ENCODE measurements at places on chromosomes 1 and 21.

GRCh38 chr1:29290414-29290985 lies 54.2 kb downstream of the PTPRU start:
- DNase-seq, result no peak

DNA sequence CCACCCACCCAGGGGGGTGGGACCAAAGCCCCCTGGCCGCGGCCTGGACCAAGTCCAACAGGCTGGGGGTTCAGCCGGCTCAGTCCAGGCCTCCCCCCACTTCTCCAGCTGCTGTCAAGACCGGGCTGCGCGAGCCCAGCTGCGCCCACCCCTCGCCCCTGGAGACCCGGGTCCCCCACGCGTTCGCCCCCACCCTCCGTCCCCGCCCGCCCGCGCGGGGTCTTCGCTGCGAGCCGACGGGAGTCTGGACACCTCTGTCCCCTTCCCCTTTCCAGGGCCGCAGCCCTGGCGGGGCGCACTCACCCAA lies 253 bp downstream of the RAP1GAP start:
- no peak for DNase-seq

GRCh38 chr1:112325504-112325903 lies 70.5 kb upstream of the CTTNBP2NL start:
- DNase-seq, result no peak

GRCh38 chr1:233631810-233632405 lies 18.0 kb downstream of the KCNK1 start:
- no peak for DNase-seq

- no peak for DNase-seq
Measured at GRCh38 chr1:19460535-19461219, 24.7 kb downstream of the CAPZB start.

GRCh38 chr1:96872757-96873156 lies 151.2 kb downstream of the PTBP2 start:
- no peak for DNase-seq

GRCh38 chr1:89547563-89548116 lies 23.0 kb downstream of the LRRC8B start:
- DNase-seq, result peak; percentile 99

DNA sequence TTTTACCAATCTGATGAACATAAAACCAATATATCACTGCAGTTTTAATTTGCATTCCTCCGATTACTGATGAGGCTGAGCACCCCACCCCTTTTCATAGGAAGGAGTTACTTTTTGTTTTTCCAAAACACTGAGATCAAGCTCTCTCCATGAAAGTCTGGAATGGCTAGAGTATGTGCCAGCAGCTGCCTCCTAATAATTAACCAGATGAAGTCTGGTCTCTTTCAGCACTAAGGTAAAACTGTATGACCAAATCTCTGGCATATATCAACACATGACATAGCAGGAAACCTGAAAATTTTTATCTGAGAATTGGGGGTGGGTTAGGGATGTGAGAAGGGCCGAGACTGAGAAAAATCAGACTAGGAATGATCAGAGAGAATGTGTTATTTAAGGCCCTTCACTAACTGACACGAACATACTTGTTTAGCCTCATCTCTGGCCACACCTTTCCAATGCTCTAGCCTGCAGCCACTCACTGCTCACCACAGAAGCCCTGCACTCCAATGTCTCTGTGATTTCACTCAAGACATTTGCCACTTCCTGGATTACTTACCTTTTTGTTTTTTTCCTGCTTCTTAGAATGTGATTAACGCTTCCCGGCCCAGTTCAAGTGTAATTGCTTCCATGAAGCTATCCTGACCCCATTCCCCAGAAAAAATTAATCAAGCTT lies 34.7 kb downstream of the WASF2 start:
- DNase-seq, result peak; percentile 71

- DNase-seq, result no peak
Measured at GRCh38 chr1:38246955-38247952, 200.7 kb upstream of the POU3F1 start.

DNA sequence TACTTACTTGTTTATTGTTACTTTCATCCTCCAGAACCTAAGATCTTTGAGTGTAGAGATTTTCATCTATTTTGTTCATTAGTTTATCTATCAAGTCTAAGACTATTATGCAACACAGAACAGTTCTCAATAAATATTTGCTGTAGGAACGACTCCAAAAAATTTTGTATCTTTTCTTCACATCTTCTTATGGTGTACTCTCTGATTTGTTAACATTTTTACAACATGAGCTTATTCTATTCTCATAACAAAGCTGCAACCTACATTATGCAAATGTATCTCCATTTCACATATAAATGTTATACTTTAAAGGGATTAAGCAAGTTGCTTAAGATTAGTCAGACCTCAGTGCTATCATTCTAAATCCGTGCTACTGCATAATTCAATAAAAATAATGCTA lies 514.2 kb upstream of the ZP4 start:
- no peak for DNase-seq

GRCh38 chr21:42746593-42747275 lies 93.3 kb downstream of the PDE9A start:
- no peak for DNase-seq

- no peak for DNase-seq
Measured at GRCh38 chr1:84165601-84166000, 21.5 kb downstream of the PRKACB start.

DNA sequence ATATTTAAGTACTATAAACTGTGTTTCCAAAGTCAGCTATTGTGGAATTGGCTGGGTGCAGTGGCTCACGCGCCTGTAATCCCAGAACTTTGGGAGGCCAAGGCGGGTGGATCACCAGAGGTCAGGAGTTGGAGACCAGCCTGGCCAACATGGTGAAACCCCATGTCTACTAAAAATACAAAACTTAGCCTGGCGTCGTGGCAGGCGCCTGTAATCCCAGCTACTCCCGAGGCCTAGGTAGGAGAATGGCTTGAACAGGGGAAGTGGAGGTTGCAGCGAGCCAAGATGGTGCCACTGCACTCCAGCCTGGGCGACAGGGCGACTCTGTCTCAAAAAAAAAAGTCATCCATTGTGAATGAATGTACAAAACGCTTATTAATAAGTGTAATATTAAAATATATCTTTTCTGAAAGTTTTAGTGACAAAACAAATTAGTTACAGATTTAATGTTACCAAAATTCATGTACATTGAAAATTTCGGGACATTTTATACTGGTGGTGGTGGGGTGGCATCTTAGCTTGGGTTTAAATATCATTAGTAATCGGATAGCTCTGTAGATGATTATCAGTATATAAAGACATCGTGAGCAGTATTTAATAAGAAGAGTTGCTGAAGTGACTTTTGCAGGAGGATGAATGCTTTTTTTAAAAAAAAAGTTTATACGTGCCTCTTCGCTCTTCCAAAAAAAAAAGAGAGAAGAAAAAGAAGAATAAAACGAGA lies 503 bp upstream of the SRSF11 start:
- no peak for DNase-seq

DNA sequence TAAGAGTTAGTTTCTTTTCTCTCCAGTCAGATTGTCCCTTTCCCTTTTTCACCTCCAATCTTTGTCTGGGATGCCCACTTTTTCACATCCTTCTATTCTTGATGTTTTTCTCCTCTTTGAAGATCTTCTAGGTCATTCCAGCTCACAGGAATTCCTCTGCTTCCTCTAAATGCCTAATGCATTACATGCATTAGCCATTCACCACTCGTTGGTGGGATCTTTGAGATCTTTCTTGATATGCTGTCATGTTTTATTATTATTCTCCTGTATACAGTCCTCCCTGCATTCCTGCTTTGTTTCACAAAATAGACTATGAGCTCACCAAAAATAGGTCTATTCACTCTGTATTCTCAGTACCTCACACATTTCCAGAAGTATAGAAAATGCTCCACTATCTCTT lies 129.0 kb downstream of the LYPLAL1 start:
- DNase-seq, result no peak

DNA sequence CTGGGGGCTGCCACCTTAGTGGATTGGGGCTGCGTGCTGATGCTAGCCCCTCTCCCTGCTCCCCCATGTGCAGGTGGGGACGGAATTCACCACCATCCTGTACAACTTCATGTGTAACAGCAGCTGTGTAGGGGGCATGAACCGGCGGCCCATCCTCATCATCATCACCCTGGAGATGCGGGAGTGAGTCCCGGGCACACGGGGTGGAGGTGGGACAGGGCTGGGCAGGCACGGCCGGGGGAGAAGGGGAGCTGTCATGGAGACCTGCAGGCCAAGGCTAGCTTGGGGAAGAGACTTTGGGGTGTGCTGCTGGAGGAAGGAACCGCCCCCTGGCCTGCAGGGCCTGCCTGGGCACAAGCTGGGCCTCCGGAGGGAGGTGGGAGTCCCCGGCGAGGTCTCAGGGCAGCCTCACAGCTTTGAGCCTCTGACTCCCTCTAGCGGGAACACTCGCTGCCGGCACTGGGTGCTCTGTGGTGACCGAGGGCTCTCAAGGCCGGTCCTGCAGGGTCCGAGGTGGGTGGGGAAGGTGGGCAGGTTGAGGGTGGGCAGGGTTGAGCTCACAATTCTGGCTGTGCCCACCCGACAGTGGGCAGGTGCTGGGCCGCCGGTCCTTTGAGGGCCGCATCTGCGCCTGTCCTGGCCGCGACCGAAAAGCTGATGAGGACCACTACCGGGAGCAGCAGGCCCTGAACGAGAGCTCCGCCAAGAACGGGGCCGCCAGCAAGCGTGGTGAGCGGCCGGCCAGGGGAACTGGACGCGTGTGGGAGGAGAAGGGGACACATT lies 25.0 kb upstream of the CCDC27 start:
- DNase-seq, result peak; percentile 21

DNA sequence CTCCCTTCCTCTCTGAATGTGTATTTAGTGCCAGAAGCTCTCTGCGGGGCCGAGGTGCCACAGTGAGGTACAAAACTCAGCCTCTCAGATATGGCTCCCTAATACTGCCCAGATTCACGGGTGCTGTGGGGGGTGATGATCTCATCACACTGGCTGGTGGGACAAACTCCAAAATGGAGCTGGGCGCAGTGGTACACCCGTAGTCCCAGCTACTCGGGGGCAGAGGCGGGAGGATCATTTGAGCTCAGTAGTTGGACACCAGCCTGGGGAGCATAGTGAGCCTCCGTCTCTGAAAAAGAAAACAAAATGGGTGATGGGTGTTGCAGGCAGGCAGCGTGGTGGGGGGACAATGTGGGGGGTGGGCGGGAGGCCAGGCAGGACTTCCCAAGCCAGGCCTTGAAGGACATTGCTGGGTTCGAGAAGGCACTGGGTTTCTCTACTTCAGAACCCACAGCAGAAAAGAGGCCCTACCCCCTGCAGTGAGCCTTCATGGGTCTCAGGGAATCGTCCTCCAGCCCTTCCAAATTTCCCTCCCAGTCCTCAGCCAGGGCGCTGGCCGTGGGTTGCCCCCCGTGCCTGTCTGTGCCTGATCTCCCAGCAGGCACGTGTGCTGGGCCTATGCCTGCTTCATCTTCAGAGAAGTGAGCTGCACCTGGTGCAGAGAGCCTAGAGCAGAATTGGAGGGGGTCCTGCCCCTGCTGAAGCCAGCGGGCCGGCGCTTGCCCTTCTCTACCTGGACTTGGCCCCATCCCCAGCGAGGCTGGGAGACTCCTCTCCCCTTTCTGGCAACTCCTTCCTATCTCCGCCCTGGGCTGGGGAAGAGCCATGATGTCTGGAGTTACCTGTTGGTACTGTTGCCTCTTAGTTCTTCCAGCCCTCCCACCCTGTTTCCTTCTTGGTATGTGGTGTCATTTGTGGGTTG lies 14.0 kb downstream of the H6PD start:
- no peak for DNase-seq

GRCh38 chr1:38071312-38072256 lies 25.0 kb upstream of the POU3F1 start:
- DNase-seq, result peak; percentile 59

DNA sequence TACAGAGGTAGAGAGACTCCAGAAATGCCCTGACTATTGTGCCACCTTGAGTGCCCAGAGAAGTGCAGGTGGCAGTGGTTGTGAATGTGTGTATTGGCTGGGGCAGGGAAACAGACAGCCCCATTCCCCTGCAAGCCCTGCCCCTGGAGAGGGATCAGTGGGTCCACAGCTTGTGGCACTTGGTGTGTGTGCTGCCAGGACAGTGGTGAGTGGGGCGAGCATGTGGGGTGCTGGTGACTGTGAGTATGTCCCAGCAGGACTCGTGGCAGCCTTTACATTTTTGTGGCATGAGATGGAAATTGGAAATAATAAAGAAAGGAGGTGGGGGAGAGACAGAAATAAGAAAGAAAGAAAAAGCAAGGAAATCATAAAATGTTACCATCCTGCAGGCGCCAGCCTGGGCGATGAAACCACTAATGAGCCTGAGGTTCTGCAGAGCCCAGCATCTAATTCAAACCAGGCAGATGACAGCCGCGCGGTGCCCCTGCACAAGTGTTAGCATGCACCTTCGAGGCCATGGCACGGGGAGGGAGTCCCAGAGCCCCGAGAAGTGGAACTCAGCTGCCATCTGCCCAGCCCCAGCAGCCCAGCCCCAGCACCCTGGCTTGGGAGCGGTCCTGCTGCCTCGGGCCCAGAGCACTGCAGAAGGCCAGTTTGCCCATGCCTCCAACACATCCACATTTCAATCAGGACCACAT lies 49.1 kb upstream of the ZBTB40 start:
- no peak for DNase-seq

- DNase-seq, result no peak
Measured at GRCh38 chr1:241963722-241964121, 6.2 kb downstream of the BECN2 start.

- DNase-seq, result peak; percentile 8
Measured at GRCh38 chr1:231242516-231243198, 1.6 kb downstream of the GNPAT start.

DNA sequence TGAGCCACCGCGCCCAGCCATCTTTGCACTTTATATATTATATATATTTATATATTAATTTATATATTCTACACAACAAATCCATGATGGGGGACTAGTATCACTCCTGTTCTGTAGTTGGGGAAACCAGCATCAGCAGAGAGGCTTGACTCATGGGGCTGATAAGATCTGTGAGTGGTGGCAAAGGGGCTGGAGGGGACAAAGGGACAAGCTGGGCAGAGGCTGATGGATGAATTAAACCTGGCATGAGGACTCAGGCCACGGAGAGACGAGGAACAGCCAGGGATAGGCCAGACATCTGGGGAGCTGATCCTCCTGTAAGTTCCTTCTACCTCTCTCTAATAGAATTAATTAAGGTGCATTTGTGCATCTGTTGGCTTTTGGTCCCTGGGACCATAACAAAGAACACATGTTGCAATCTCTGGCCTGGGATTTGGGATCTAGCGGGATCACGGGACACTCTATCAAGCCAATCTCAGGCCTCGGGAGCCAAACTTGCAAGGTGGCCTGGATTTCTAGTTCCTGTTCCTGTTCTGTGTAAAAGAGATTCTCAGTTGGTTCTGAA lies 7.6 kb downstream of the CNR2 start:
- DNase-seq, result no peak

DNA sequence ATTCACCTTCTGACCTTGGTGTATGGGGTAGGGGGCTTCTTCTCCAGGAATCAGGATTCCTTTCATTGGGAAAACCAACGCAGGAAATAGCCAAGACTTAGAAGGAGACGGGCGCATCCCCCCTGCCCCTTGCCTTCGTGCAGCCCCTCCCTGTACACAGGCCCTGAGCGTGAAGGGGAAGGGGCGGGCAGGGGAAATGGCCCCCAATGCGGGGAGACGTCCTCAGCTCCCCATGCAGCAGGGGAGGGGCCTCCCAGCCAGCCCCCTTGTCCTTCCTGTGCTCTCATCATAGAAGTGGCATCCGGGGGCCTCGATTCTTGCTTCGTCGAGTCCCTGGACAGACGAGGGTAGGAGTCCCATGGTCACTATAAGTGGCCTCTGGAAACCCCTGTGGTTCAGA lies 116.9 kb downstream of the AJAP1 start:
- DNase-seq, result no peak

Measured in bronchial epithelial cell (primary cell).